Activated CD4-positive, CD25-positive, alpha-beta regulatory T cell (primary cell): ENCODE measurements at places on chromosomes 13 and 19.

GRCh38 chr13:111955412-111956065, 111.4 kb upstream of the SOX1 start:
- DNase-seq = no peak

DNA sequence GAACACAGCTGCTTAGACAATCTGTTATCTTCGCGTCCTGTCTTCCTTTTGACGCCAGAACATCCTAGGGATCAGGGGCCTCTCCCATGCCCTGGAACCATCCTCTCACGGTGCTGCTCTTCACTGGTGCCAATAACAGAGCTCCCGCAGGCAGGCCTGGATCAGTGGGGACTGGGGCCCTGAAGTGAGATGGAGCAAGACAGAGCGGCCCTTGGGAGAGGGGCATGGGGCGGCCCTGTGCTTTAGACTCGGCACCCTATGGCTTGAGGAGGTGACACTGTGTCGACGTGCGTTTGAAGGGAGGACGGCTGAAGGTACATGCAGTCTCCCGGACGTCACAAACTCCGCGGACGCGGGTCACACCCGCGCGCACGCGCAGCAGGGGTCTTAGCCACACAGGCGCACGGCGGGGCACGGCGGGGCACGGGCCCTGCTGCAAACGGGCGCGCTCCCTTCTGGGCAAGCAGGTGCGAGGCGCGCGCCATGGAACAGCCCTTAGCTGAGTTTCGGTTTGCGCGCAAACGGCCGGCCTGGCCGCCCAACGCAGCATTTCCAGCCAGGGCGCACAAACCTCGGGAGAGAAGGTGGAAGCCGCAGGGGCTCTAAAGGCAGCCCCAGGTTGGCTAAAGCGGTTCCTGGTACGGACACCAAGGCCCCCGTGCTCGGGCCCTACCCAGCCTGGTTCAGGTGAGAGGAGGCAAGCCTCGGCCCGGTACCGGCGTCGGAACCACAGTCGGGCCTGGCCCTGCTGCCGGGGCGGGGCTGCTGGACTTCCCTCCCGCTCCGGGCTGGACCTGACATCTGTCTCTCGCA, 16.5 kb upstream of the RNF17 start:
- DNase-seq = no peak

DNA sequence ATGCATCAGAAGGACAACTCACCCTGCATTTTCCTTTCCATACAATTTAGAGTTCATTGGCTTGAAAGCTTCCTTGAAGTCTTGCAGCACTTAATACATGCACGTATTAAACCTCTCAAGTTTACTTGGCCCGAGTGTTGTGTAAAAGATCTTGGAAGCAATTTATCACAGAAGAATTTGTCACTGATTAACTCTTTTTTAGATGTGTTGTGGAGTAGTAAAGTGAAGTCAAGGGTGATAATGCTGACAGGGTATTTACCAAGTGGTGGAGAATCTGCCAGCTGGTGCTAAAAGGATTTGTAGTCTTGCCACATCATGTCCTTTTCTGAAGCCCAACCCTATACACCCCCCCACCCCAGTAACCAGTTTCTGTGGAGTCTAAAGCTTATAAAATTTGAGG, 421.0 kb upstream of the MIR17HG start:
- DNase-seq = no peak

GRCh38 chr13:59247171-59247570, 916.6 kb downstream of the DIAPH3 start:
- no peak for DNase-seq

DNA sequence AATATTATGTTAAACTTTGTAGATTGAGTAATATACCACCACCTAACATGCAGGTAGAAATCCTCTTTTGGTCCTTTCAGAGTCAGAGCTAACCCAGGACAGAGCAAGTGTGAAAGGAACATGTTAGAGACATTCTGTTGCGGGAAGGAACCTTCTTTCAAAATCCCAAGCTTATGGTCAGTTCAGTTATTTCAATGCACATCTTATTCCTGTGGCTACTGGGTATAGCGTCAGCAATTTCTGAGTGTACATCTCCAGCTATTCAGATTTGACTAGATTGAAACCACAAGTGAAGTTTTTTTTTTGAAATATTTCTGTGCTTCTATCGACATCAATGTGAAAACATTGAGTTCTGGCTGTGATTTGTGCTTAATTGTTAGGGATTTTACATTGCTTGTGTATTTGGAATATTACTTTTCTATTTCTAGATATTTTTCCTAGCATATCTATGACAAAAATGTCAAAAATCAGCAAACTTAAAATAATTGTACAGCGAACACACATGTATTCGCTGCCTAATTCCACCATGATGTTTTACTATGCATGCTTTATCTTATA, 165.3 kb downstream of the LMO7 start:
- no peak for DNase-seq

DNA sequence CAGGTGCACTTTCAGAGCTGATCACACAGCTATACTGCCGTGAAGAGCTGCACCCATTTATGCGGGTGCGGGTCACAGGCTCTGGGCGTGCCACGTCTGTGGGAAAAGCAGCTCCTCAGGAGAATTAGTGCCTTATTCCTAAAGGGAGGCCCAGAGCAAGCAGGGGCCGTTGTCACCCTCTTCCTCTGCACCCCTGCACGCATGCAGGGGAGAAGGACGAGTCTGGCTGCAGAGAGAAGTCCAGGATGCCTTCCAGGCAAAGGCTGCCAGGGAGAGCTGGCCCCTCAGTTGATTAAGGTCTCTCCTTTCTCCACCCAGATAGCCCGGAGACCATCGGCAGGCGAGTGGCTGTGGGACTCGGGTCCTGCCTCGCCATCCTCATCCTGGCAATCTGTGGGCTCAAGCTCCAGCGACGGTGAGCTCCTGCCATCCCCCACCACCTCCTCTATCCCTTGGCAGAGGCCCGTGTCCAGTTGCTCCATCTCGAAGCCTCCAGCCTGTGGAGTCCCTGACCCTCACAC, 3.1 kb upstream of the FFAR1 start:
- DNase-seq = no peak

- no peak for DNase-seq
These were observed 422.7 kb upstream of the ARGLU1 start for GRCh38 chr13:106990594-106990993.

- no peak for DNase-seq
These were observed 23.3 kb downstream of the LYPD4 start for GRCh38 chr19:41821003-41821735.

GRCh38 chr19:30848636-30849425, 476.6 kb downstream of the ZNF536 start:
- DNase-seq = no peak

DNA sequence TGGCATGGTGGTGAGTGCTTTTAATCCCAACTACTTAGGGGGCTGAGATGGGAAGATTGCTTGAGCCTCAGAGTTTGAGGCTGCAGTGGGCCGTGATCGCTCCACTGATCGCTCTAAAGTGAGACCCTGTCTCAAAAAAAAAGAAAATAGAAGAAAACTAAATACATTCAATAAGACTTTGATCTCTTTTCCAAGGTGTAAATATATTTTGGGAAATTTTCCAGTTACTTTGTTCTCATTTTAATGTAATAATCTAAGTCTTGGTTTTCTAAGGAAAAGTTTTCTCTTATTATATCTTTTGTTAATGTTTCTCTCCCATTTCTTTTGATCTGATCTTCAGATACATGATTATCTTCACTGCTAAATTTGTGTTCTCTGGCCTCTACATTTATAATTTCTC, 9.6 kb downstream of the LDLR start:
- DNase-seq = no peak

DNA sequence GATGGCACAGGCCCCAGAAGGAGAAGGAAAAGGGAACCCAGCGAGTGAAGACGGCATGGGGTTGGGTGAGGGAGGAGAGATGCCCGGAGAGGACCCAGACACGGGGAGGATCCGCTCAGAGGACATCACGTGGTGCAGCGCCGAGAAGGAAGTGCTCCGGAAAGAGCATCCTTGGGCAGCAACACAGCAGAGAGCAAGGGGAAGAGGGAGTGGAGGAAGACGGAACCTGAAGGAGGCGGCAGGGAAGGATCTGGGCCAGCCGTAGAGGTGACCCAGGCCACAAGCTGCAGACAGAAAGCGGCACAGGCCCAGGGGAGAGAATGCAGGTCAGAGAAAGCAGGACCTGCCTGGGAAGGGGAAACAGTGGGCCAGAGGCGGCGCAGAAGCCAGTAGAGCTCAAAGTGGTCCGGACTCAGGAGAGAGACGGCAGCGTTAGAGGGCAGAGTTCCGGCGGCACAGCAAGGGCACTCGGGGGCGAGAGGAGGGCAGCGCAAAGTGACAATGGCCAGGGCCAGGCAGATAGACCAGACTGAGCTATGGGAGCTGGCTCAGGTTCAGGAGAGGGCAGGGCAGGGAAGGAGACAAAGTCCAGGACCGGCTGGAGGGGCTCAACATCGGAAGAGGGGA, 1.1 kb downstream of the PPP1R12C start:
- DNase-seq = no peak

DNA sequence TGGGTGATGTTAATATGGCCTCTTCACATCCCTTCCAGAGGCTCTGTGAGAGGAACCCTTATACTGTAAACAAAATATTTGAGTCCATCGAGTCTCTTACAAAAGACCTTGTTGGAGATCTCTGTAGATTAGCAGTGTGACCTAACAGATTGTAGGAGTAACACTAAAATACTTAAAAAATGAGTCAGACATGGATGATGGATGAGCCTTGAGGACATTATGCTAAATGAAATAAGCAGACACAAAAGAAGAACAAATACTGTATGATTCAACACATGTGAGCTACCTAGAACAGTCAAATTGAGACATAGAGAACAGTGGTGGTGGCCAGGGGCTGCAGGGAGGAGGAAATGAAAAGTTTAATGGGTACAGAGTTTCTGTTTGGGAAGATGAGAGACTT, 152.2 kb upstream of the UBL3 start:
- DNase-seq = no peak

- DNase-seq = no peak
These were observed 18.2 kb downstream of the COMP start for GRCh38 chr19:18772620-18773587.

DNA sequence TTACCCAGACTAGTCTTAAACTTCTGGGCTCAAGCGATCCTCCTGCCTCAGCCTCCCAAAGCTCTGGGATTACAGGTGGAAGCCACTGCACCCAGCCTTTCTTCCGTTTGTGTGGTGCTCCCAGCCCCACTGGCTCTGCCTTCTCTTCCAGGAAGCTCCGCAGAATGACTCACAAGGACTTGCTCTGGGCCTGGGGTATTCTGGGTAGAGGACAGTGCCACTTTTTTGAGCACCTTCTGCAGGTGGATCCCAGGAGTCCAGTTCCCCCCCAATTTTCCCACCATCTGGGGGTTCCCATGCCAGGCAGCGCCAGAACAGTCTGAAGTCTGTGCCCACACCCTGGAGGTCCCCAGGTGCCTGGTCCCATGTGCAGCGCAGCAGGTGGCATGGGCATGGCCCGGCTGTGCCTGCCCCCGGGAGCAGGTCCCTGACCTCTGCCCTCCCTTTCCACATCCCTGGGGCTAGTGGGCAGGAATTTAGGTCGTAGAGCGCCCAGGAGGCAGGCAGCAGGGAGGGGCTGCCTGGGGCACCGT, 1.6 kb downstream of the REEP6 start:
- DNase-seq = no peak

DNA sequence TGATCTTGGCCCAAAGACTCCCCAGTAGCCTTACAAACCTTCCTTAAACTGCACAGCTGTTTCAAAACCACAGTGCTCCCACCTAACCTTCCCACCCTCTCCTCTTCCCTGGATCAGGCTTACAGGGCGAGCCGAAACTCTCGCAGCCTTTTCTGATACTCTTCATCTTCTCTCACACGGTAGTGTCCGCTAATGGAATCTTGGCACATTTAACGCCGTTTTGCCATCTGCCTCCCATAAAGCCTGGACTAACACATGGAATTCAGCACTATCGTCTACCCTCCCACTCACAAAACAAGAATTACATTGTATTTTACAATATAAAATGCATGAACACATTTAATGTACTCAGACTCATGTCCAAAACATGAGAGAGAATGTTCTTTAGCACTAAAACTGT, 135.9 kb downstream of the RAP2A start:
- DNase-seq = no peak

DNA sequence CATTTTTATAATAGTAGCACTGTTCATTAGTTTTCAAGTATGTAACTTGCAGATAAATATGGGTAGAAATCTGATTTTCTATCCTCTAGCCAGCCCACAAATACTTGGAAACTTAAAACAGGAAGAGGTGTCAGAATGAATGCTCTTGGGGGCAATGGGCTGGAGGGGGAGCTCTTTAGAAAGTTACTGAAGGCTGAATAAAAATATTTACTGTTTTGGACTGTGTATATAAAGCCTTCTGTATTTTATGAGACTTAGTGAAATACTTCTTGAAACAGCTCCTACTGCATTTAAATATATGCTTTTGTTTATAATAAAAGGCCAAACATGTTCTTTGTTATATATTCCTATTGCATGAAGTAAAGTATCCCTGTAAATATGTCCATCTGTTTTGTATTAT, 138.8 kb downstream of the RGCC start:
- no peak for DNase-seq
